ENCODE measurements at places on chromosomes 6 and 20. TPM values are rescaled to one million over a fixed set of nuclear protein-coding genes. Genes with fewer than 3 reads are reported as not detected.

Gene ANKEF1
- 0.75 TPM for polyA plus RNA-seq

DNA sequence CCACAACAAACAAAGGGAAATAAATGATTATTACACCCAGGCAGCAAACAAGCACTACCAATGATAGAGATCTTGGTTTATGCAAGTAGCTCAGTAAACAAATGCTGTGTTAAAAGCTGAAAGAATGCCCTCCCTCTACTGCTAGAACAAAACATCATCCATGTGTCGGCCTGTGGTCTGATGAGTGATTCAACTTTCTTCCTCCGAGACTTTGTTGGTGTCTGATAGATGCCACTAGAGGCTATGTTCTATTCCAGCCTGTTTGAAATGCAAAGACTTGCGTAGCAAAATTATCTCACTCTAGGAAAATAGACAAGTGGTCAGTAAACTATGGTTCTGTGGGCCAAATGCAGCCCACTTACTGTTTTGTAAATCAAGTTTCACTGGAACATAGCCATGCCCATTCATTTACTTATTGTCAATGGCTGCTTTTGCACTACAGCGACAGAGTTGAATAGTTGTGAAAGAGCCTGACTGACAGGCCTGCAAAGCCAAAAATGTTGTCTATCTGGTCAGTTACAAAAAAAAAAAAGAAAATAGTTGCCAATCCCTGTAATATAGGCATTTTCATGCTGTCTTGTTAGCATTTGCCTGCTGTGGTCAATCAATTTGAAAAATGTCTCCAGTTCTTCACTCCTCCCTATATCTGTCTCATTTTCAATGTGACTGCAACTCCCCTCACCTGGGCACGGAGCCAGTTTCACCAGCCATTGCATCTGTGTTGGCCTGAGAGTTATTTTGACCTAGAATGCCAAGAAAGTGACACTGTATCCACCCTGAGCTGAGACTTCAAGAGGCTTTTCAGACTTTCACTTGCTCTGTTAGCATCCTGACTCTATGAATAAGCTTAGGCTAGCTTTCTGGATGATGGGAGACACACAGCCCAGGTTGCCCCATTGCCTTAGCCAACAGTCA, 544.6 kb upstream of the BTBD3 start:
- DNase-seq, result peak; percentile 75

Gene SIRPD
- not detected for polyA plus RNA-seq

DNA sequence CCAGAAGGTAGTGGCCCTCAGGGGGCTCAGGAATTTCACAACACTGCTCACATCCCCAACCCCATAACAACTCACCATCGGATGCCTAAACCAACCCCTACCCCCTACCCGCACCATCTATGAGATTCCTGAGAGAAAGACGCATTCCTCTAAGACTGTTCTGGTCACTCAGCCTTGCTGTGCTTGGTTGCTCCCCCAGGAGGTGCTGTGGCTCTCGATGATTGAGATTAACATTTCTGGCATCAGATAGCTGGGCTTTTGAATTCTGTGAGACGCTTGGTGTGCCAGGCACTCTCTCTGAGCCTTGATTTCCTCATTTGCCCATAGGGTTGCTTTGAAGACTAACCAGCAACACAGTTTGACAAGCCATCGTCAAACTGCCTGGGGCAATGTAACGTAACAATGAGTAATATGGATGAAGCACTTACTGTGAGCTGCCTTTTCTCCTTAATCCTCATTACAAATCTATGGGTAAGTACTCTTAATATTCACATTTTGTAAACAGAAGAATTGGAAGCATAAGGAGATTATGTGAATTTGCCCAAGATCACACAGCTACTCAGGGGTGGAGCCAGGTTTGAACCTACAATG, 978 bp downstream of the WFDC6 start:
- DNase-seq, result no peak

DNA sequence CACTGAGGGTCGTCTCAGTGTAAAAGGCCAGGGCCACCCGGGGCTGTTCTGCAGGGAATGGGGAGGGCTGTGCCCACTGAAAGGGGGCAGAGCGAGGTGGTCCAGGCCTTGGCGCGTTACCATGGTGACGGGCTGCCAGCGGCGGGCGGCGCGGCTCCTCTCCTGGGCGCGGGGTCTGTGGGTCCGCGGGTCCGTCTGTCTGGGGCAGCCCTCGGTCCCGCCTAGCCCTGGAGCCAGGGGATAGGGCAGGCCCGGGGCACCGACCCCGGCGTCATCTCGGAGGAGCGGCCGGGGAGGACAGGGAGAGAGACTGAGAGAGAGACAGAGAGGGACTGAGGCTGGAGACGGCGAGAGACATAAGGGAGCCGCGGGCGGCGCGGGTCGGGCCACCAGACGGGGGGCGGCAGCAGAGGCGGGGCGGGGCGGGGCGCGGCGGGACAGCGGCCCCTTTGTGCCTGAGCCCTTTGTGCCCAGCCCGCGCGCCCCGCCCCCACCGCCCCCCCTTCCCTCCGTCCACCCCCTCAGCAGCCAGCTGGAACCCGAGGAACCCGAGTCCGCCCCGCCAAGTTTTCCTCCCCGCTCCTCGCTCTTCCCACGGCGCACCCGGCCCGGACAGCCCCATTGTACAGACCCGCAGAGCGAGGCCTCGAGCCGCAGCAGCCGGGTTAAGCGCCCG, at the start of gene KIAA1755:
Gene KIAA1755 (minus strand): TSS at position 358 of the 676 bp plus-strand sequence. CDS start 235 bp downstream, at position 123.
- DNase-seq, result peak; percentile 91

DNA sequence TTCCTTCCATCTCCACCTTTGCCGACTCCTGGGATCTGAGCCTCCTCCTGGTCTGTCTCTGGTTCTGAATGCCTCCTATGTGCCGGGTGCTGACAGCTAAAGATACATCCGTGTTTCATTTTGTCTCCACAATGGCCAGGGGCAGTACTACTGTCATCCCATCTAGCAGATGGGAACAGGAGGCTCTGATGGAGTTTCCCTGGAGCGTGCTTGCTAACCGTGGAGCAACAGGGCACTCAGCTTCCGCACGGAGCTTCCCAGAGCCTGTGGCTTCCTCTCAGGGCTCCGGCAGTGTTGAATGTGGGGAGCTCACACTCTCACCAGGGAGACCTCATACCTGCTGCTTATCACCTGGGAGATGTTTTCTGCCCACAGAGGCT, 11.9 kb upstream of the NPBWR2 start:
- no peak for DNase-seq

Gene KPNA5
- 3.1 TPM for polyA plus RNA-seq

Gene CFB
- 10.4 TPM for polyA plus RNA-seq

DNA sequence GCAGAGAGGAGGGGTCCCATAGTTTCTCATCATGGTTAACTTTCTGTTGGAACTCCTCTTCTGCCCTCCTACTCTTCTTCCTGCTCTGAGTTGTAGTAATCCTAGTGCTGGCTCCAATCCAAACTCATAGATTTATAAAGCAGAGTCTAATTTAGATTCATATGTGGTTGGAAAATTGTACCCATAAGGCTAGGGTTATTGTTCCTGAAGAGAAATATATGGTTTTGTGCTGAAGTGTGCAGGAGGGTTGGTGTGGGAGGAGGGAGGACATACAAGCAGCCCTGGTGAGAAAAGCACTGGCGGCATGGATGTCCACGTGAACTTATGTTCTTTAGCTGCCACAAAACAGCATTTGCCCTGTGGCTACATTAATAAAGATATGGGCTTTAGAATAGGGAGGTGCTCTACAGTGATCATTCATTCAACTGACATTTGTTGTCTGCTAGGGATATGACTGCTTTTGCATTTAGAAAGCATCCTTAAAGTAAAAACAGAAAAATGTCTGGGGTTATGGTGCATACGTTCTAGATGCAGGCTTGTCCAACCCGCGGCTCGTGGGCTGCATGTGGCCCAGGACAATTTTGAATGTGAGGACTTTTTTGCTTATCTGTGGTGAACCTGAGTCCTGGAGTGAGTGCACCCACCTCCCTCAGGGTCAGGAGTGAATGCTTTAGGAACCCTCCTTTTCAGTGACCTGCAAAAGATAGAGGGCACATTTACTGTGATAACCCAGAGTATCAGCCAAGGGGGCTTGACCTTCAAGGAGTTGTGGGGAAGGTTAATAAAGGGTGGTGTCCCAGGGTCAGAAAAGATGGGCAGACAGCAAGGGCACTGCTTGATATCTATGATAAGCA, 4.1 kb downstream of the HLA-A start:
- no peak for DNase-seq

GRCh38 chr20:9301129-9302090, 213.0 kb upstream of the LAMP5 start:
- no peak for DNase-seq

DNA sequence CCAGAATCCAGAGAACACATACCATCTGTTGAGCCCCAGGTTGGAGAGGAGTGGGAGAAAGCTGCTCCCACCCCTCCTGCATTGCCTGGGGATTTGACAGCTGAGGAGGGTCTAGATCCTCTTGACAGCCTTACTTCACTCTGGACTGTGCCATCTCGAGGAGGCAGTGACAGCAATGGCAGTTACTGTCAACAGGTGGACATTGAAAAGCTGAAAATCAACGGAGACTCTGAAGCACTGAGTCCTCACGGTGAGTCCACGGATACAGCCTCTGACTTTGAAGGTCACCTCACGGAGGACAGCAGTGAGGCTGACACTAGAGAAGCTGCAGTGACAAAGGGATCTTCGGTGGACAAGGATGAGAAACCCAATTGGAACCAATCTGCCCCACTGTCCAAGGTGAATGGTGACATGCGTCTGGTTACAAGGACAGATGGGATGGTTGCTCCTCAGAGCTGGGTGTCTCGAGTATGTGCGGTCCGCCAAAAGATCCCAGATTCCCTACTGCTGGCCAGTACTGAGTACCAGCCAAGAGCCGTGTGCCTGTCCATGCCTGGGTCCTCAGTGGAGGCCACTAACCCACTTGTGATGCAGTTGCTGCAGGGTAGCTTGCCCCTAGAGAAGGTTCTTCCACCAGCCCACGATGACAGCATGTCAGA, 77.4 kb downstream of the ASXL1 start:
- DNase-seq, result no peak

- DNase-seq, result no peak
These were observed 97.4 kb downstream of the EPB41L2 start for GRCh38 chr6:130965656-130966055.

Gene RAET1L
- not detected for polyA plus RNA-seq

DNA sequence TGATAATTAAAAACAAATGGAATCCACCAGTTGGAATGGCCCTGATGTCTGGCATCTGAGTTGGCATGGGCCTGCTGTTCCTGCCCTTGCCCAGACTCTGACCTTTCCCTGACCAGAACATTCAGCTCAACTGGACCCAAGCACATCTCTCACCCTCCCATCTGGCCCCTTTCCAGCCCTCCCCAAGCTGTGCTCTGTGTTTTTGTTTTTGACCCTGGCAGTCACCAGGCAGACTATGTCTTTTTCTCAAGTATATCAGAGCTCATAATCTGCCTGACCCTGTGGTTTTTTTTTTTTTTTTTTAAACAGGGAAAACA, 117.6 kb downstream of the TRDN start:
- peak; percentile 95 for DNase-seq

Gene TNFRSF21
- polyA plus RNA-seq, result 4.5 TPM

Gene ZNF334
- polyA plus RNA-seq, result 1.1 TPM

DNA sequence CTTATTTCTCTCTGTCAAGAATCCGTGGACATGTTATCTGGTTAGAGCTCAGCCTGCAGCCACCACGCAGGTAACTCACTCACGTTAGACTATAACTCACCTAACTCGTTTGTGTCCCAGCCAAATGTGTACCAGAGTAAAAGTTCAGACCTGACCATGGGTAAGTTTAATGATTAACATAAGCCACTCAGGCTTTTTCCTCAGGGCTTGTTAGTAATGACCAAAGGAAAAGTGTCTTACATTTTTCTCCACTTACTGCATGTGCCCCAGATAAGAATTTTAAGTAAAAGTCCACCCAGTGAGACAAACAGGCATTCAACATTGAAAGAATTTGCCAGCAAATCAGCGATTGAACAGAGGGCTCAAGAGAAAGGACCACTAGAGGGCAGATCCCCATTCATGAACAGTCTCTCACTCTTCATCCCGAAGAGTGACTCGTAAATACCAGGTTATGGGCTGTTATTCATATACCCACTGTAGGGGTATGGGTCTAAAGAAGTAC, at the start of gene PKHD1:
Gene PKHD1 (minus strand): TSS at position 116 of the 502 bp plus-strand sequence. CDS start 2,680 bp downstream, outside the sequence.
- DNase-seq, result no peak

Gene OPRM1
- not detected for polyA plus RNA-seq

DNA sequence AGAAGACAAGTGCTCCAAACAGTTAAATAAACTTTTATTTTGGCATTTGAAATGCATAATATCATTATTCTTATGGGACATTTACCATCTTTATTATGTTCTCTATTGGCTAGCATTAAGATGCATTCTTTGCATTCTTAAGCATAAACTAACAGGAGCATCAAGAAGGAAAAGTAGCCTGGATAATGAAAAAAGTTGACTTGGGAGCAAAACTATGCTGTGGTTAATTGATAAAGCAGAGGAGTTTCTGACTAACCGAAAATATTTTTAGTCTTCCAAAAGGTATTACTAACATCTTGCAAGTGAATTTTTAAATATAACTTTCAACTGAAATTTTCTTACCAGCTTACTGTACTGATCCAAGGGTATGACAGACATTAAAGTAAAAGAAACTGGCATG, 140.3 kb downstream of the FLRT3 start:
- DNase-seq, result no peak

DNA sequence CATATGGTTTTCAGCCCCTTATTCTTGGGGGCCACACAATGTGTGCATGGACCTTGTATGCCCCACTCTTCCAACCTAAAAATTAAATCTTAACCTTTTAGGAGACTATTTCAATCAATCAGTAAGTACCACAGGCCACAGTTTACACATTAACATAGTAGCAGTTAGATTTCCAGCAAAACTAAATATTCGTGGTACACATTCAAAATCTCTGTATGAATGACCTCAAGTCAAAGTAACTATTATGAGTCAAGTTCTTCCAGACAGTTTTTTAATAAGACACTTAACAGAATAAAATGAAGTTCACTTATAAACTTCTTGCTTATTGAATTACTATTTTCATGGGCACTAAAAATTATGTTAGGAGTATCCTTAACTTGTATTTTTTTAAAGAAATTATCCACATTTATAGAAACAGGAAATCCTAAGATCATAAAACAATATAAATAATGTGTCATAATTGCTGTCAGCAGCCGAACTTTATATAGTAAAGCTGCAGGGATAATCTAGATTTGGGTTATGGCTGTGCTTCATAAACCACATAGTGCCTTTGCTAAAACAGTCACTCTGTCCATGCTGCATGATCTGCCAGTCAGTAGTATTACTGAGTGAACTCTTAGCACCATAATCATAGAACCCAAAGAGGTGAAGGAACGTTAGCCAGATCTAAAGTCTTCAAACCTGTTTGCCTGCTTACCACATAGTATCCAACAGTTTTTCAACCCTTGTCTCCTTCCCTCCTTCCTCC, 21.7 kb downstream of the SEC63 start:
- DNase-seq, result no peak

- no peak for DNase-seq
These were observed 48.6 kb upstream of the FABP7 start for GRCh38 chr6:122730775-122731386.

Gene GMDS
- 8.1 TPM for polyA plus RNA-seq
